ENCODE measurements at places on chromosomes 6 and 20.

DNA sequence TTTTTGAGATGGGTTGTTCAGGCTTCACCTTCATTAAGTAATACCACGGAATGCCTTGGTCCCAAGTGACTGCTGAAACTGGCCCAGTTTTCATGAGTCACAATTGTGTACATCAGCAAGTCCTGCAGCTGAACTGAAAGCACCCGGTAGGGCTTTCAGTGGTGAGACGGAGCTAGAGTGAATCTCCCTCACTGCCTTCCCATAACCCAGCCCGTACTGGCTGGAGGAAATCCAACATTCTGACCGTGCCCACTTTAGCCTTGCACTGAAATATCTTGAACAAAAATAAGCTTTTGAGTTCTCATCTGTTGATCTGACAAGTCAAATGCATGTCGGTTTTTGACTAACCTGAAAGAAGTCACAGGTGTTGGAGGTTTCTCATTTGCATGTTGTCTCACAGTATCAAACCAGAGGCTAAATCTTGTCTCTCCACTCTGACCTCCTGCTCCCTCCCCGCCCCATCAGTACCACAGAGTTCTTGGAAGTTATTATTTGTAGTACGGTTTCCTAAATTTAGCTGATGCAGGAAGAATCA, 35.9 kb downstream of the DUSP22 start:
- peak; percentile 92 for DNase-seq

GRCh38 chr6:38713812-38714211, 1.3 kb upstream of the DNAH8 start:
- DNase-seq = no peak

GRCh38 chr20:63366390-63367365, 5.5 kb upstream of the CHRNA4 start:
- no peak for DNase-seq

- no peak for DNase-seq
Observed at GRCh38 chr6:156866220-156867015, 89.2 kb downstream of the ARID1B start.

DNA sequence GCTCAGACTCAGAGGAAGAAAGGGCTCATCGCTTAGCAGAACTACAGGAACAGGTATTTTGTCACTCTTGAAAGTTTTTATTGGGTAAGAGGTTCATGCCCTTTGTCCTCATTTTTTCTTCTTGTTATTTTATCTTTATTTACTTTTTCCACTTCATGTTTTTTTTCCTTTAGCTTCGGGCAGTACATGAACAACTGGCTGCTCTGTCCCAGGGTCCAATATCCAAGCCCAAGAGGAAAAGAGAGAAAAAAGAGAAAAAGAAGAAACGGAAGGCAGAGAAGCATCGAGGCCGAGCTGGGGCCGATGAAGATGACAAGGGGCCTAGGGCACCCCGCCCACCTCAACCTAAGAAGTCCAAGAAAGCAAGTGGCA, 9.5 kb downstream of the BRD2 start:
- no peak for DNase-seq

GRCh38 chr6:57275384-57275783, 42.0 kb upstream of the PRIM2 start:
- no peak for DNase-seq

DNA sequence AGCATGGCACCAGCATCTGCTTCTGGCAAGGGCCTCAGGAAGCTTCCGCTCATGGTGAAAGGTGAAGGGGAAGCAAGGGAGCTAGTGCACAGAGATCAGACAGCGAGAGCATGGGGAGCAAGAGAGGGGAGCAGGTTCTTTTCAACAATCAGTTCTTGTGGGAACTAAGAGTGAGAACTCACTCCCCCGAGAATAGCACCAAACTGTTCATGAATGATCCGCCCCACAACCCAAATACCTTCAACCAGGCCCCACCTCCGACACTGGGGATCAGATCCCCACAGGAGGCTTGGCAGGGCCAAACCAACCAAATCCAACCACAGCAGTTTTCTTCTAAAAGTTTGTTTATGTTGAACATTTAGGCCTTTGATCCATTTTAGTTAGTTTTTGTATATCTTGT, 69.7 kb upstream of the BHLHE23 start:
- DNase-seq = no peak

- no peak for DNase-seq
Observed at GRCh38 chr6:34566830-34567546, 10.9 kb upstream of the SPDEF start.

DNA sequence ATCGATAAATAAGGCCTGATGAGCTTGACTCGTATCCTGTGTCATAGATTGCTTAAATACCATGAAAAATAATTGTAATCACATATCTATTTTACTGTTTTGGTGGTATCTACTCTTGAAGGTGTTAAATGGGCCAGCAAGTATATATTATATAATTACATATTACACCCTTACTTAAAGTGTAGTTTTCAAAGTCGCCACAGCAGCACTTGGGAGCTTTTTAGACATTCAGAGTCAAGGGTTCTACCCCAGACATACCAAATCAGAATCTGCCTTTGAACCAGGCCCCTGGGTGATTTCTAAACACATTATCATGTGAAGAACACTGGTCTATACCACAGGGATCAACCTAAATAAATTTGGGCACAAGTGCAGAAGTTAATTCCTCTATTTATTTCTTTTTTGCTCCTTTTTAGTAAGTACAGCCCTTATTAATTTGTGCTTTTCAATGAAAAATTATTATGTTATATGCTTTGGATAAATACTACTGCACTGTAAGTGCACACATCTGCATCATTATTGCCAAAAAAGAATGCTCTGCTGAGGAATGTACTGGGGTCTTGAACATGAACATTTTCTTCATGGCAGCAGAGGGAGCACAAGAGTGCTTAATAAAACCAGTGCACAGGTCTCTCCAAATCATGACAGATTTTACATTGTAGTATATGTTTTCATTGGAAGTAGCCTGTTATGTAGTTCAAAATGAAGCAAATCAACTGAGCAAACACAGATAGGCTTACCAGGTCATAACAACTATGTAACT, 3.1 kb upstream of the ATXN1 start:
- no peak for DNase-seq

GRCh38 chr20:56943946-56944945, 315.1 kb downstream of the TFAP2C start:
- DNase-seq = peak; percentile 51

DNA sequence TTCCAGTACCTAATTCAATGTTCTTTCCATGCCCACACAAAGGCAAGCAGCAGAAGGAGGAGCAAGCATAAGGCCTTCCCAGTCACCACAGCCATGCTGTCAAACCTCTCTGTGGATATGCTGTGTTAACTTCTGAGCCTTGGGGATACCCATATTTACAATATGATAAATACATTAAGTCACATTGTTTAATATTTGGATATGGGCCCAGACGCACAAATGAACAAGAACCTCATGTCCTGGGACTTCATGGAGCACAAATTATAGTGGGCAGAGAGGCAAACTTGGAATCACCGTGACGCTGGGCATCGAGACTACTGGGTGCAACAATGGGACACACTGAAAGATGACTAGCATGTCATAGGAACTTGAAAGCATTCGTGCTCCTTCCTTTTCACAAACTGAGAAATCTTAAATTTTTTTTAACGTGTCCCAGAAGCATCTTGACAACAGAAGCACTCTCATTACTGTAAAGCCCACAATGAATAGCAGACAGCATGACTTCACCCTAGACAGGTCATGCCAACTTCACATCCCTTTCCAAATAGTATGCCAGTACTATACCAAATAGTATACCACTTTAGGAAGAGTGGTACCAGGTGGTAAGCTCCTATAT, 16.0 kb downstream of the SOD2 start:
- no peak for DNase-seq

DNA sequence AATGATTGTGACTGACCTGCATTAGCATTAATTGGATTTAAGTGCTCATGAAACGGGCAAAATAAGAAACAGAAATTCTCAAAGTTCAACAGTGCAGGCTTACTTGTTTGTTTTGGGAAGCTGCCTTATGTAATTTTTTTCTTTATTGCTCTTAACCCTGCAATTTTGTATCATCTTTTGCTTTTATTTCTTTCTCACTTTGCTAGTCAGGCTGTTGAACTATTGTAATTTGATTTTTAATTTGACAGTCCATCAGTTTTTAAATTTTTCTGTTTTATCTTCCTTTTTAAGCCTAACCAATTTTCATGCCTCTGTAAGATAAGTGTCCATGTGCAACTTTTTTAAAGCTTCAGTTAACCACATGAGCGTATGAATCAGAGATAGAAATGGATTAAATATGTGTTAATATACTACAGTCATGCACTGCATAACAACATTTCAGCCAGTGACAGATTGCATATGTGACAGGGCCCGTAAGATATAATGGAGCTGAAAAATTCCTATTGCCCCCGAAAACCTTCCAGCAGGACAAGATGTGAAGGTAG, 44.6 kb downstream of the PEX7 start:
- DNase-seq = peak; percentile 32

DNA sequence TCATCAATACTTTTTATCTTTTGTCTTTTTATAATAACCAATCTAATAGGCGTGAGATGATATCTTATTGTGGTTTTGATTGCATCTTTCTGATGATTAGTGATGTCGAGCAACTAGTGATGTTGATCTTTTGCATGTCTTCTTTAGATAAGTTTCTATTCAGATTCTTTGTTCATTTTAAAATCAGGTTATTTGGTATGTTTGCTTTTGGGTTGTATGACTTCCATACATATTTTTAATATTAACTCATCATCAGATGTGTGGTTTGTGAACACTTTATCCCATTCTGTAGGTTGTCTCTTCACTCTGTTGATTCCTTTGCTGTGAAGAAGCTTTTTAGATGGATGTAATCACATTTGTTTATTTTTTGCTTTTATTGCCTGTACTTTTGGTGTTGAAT, 295.8 kb downstream of the BCKDHB start:
- DNase-seq = no peak

- no peak for DNase-seq
Observed at GRCh38 chr6:82246370-82246769, 1.2 kb downstream of the IBTK start.

DNA sequence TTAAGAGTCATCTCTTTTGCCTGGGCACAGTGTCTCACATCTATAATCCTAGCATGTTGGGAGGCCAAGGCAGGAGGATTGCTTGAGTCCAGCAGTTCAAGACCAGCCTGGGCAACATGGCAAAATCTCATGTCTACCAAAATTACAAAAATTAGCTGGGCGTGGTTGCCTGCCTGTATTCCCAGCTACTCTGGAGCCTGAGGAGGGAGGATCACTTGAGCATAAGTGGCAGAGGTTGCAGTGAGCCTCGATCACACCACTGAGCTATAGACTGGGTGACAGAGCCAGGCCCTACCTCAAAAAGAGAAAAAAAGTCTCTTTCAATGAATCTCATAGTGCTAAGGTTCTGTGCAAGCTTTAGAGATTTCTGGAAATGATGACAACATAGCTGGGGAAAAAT, 1.5 kb downstream of the HLA-DRB1 start:
- no peak for DNase-seq

GRCh38 chr6:79640146-79641111, 9.3 kb downstream of the SH3BGRL2 start:
- no peak for DNase-seq

- no peak for DNase-seq
Observed at GRCh38 chr6:47298475-47298874, 11.2 kb downstream of the TNFRSF21 start.

- peak; percentile 12 for DNase-seq
Observed at GRCh38 chr20:34921436-34921835, 34.2 kb downstream of the GSS start.

DNA sequence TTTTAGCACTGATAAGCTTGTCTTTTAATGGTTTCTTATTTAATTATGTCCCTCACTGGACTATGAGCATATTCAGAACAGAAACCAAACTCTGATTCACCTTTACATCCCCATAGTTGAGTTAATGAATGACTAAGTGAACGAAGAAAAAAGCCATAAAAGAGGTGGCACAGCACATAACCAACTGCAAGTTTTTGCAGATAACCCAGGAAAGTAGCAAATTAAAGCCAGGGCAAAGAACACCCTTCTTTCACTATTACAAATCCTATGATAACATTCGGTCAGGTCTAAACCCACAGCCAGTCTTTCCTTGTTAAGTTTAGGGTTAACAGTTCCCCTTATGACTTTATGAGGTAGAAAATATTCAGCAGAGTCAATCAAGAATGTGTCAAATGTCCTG, 102.7 kb downstream of the RIN2 start:
- no peak for DNase-seq

- peak; percentile 26 for DNase-seq
Observed at GRCh38 chr20:7879883-7880282, 60.4 kb downstream of the HAO1 start.

GRCh38 chr6:162697872-162698403, 29.6 kb downstream of the PRKN start:
- DNase-seq = no peak

DNA sequence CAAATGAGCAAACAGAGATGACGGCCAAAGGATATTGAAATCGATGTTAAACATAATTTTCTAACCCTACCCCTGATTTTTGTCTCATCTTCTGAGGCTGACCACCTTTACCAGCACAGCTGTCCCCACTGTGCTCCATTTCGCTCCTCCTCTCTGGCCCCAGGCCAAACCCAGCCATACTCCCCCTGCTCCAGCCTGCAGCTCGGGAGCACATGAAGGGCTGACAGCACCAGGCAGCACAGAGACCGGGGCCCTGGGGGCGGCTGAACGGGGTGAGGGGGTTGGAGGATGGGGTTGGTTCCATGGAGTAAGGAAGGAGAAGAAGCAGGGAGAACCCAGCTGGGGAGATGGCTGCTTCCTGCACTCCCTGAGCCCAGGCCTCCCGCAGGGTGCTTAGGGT, 3.2 kb upstream of the NCR2 start:
- no peak for DNase-seq

GRCh38 chr20:35768731-35769664, 2.8 kb upstream of the PHF20 start:
- DNase-seq = peak; percentile 93

DNA sequence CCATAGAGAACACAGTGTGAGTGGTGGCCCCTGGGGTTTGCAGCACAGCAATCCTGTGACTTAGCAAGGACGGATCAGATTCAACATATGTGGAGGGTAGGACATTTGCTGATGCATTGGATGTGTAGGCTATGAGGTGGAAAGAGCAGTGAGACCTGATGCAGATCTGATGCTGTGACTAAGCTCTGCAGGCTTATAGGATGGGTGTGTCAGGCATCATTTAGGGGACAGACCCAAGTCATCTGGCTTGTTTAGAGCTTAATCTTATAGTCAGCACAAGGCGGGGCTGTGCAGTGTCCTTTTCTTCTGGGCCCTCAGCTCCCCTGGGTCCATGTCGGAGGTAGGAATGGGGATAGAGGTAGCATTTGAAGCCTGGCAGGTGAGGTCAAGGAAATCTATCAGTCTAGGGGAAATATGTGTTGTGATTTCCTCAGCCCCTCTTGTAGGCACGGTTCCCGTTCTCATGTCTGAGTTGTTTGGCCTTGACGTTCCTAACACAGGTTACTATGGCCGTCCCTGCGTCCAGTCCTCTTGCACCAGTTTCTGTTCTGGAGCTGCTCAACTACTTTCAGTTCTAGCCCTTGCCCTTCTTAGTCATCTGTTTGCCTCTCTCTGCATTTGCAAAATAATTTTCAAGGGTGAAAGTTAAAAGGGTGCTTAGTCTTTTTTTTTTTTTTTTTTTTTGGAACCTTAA, 15.6 kb upstream of the MAPRE1 start:
- no peak for DNase-seq

DNA sequence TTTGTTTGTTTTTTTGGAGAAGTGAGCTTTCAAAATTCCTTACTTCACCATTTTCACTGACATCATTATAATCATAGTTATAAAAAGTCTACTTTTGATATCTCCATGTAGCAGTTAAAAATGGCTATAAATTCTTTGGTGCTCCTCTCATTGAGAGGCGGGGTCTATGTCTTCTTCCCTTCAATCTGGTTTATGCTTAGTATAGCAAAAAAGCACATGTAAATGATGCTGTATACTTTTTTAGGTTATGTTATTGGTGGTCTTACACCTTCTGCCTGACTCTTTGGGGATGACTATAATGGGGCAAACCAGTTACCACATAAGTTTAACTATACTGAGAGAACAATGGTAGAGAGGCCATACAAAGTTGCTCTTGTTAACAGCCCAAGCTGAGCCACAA, 289.6 kb downstream of the EPM2A start:
- DNase-seq = no peak

Measured in AG08395 (cell line).